ENCODE measurements at places on chromosomes 1 and 21. TPM values are rescaled to one million over a fixed set of nuclear protein-coding genes. Genes with fewer than 3 reads are reported as not detected.
A peak's percentile ranks its signal among the peaks of the same experiment; 100 is the strongest.

DNA sequence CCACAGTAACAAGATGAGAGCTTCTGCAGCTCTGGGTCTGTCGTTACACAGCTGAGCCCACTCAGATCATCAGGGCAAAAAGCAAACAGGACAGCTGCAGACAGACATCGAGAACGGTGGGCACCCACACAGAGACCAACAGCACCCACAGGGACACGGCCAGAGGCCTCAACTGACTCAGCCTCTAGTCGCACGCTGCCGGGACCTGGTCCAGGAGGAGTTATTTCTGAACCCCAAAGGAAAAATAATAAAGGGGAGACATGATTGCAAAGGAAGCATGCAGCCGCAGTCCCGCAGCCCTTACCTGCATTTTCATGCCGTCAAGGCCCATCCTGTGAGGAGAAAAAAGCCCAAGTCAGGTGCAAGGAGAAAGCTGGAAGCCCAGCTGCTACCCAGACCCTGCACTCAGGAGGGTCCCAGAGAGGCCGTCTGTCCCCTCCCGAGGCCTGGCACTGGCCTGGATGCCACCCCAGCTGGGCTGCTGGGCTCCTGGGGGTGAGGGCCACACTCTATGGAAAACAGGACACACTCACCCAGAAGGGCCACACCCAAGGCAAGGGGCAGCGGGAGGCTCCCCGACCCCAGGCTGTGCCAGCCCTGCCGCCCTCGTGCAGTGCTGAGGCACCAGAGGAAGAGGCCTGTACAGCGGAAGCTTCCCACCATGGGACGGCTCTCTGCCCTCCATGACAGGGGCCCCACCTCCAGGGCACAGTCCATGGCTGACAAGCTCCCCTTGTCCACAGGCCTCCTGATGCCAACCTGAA lies 15.7 kb downstream of the LSS start:
- no peak for DNase-seq

- DNase-seq = no peak
These were observed at the start of gene AIM2 for GRCh38 chr1:159076438-159077119. Gene AIM2 (minus strand): TSS chr1:159076766. CDS start chr1:159073499, 3,267 bp downstream.

DNA sequence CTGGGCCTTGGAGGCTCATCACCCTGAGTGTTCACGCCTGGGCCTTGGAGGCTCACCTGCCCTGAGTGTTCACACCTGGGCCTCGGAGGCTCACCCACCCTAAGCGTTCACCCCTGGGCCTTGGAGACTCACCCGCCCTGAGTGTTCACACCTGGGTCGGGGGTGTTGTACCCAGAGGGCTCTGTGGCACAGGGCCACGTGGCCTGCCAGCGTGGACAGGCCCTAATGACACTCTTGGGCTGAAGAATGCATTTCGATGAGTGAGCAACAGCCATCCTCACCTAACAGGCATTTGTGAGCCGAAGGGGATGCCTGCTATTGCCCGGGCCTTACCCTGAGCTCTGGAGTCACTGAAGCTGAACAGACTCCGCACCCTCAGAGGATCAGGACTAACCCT lies 17.5 kb downstream of the SLC19A1 start:
- DNase-seq = no peak

DNA sequence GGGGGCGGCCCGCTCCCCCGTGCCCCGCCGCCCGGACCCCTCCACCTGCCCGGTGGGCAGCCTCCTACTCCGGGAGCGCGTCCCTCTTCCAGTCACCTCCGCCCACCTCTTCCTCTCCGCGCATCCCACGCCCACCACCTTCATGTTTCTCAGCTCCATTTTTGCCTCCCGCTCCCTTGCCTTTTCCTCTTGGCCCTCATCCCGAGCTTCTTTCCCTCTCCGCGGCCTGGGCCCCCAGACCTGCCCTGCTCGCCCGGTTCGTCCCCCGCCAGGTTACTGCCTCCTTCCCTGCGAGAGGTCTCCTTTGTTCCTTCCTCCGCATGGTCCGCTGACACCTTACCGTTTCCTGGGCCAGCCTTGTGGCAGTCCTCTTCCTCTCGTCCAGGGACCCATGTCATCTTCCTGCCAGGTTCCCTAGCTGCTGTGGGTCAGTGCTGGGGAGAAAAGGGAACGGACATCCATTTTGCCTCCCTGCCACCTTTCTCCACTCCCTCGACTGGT lies 563 bp downstream of the QSOX1 start:
- DNase-seq = no peak

GRCh38 chr1:243494741-243495431 lies 239.0 kb downstream of the SDCCAG8 start:
- no peak for DNase-seq

S100A9 gene
- polyA plus RNA-seq = 16.0 TPM

- DNase-seq = peak; percentile 59
These were observed 519 bp downstream of the ZNF496 start for GRCh38 chr1:247331172-247331524.

GRCh38 chr1:228768355-228769000 lies 33.2 kb downstream of the RHOU start:
- no peak for DNase-seq

LRRC7 gene
- polyA plus RNA-seq = not detected

DNA sequence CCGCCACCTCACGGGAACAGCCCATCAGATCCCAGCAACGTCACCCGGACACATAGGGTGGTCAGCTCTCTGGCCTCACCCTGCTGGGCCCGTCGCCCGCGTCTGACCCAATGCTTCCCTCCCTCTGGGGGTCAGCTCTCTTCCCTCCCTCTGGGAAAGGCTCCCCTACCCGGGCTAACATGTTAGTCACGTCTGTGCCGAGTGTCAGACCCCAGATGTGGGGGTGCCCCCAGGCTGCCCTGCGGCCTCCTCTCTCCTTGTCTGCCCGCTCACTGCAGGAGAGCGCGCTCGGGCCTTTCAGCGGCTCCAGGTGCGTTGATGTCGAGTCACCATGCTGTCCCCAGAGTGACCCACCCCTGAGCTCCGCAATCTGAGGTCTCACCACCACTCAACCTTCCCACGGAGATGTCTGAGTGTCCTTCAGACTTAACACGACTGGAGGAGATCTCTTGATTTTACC lies 34.3 kb downstream of the SLC37A1 start:
- DNase-seq = no peak

DNA sequence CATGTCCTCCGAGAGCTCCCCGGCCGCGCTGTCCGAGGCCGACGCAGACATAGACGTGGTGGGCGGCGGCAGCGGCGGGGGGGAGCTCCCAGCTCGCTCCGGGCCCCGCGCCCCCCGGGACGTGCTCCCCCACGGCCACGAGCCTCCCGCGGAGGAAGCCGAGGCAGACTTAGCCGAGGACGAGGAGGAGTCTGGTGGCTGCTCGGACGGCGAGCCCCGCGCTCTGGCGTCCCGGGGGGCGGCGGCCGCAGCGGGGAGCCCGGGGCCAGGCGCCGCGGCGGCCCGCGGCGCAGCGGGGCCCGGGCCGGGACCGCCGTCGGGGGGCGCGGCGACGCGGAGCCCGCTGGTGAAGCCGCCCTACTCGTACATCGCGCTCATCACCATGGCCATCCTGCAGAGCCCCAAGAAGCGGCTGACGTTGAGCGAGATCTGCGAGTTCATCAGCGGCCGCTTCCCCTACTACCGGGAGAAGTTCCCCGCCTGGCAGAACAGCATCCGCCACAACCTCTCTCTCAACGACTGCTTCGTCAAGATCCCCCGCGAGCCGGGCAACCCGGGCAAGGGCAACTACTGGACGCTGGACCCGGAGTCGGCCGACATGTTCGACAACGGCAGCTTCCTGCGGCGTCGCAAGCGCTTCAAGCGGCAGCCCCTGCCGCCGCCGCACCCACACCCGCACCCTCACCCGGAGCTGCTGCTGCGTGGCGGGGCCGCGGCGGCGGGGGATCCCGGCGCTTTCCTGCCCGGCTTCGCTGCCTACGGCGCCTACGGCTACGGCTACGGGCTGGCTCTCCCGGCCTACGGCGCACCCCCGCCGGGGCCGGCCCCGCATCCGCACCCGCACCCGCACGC lies 547 bp downstream of the FOXD2 start:
- DNase-seq = no peak

DNA sequence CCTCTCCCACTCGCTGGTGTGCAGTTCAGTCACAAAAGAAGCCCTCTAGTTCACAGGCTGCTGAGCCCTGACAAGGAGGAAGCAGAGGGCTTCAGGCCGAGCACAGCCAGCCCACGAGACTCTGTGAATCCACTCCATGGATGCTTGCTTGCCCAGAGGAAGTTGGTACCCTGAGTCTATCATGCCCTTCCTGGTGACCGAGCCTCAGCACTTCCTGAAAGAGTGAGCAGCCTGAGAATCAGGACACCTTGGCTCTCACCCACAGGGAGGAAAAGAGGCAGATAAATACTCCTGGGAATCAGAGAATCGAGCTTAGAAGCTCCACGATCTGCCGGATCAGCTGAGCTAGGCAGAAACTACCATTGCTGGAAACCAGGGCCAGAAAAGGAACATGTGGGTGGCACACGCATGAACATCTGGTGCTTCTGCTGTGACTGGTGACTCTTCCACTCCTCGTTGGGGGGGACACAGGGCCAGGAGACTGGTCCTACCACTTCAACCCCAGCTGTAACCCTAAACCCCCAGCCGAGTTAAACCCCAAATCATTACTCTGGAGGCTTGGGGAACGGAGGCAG lies 376.3 kb upstream of the CAMK1G start:
- no peak for DNase-seq

NTNG1 gene
- 3.7 TPM for polyA plus RNA-seq

OPN3 gene
- polyA plus RNA-seq = 23.3 TPM

GRCh38 chr1:117594261-117594990 lies 11.4 kb upstream of the TENT5C start:
- DNase-seq = no peak

RAB3B gene
- 4.0 TPM for polyA plus RNA-seq

- no peak for DNase-seq
These were observed 2.5 kb downstream of the INKA2 start for GRCh38 chr1:111736548-111737215.

ALPL gene
- not detected for polyA plus RNA-seq

GRCh38 chr1:150080784-150081183 lies 13.2 kb downstream of the VPS45 start:
- no peak for DNase-seq

DNA sequence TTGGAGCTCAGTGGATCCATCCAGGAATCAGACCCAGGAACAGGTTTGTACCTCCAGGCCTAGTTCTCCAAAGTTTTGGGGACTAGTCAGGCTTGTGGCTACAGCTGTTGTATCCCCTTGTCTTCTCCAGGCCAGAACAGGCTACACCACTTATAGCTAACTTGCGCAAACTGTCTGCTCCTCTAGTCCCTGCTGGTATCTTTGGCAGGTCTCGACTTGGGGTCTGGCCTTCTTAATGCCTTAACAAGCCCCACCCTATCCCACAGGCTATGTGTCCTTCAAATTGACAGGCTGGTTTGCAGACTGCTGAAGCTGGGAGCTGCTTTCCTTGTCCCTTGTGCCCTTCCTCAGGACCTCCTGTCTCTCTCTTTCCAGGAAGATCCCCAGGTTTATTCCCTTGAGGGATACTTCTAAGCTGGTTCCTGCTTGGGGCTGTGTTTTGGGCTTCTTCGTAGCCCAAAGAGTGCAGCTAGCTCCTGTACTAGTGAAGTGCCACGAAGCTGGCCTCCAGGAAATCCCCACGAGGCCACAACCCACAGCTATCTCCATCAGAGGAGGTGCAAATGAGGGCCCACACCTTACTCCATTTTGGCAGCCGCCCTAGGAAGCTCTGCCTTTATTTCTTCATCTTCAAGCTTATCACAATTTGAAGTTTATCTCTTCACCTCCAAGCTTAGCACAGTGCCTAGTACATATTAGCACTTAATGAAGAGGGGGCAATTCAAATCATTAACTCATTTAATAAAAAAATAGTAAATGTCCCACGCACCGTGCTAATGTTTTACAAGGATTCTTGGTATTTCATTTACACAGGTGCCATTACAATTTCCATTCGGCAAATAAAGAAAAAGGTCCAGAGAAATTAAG lies 683 bp upstream of the DMAP1 start:
- DNase-seq = peak; percentile 40

DNA sequence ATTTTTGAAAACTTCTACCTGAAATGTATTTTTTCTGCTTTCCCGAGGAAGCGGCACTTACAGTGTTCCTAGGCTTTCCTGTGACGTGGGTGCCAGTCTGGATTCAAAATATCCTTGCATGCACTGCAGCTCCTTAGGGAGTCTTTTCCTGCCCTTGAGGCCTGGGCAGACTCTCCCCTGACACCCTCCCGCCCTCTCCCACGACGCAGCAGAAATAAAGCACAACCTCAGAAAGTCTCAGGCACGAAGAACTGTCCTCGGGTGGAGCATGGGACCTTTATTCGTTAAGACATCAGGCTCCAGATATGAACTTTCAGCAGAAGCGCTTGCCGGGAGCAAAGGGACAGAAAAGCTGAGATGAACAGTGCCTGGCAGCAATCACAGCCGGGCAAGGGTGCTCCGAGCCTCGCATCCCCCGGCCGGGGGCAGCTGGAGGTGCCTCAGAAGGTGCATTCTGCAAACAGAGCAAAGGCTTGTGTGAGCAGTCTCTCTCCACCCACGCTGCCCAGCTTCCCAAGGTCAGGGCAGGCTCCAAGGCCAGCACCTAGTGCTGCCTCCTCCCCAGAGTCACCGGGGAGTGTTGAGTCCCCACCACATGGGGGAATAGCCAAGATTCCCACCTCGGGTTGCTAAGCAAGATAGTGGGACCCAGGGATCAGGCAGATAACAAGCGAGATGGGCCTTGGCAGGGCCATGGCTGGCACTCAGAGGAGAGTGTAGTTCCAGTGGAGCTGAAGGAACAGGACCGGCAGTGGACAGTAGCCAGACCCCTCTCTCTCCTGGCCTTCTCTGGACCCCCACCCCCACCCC lies 3.2 kb downstream of the TFF3 start:
- DNase-seq = no peak

GRCh38 chr1:153380711-153381110 lies 5.3 kb upstream of the S100A12 start:
- DNase-seq = no peak

HAO2 gene
- not detected for polyA plus RNA-seq

GRCh38 chr1:215669806-215670491 lies 102.8 kb downstream of the KCTD3 start:
- DNase-seq = no peak

MCOLN2 gene
- 0.76 TPM for polyA plus RNA-seq

DNA sequence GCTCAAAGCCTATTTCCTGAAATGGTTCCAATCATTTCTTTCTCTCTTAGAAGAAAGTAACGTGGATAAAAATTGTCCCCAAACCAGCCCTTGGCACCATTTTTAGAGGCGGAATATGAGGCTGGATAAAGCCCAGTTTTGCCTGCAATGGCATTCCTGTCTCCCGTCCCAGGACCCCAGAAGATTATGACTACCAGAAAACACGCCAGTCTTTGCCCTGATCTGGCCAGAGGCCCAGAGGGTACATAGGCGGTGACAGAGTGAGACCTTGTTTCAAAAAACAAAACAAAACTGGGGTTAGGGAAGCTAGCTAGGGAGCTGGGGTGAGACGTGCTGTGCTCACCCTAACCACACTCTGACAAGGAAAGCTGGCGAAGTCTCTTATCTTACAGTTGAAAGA lies at the start of gene AADACL4:
AADACL4 (plus strand) TSS at position 301 of the 400 bp plus-strand sequence. CDS start 462 bp downstream, outside the sequence.
- no peak for DNase-seq

LRRIQ3 gene
- polyA plus RNA-seq = 0.75 TPM

DNA sequence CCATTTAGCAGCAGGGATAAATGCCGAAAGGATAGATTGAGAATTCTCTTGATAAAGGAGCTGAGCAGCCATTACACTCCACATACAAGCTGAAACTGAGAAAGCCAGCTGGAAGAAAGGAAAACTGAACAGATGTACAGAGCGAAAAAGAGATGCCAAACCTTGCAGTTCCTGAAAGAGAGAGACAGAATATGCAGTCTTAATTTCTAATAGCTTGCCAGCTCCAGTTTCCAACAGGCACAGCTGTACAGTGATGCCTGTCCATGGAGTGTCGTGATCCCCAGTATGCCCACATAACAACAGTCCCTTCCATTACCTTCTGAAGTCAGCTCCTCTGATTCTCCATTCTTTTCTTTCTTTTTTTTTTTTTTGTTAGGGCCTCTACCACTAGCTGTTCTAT lies 22.7 kb downstream of the ABL2 start:
- DNase-seq = no peak

- no peak for DNase-seq
These were observed 22.1 kb downstream of the PLEKHA6 start for GRCh38 chr1:204337583-204337982.
